CD4-positive, alpha-beta T cell treated with Interleukin-12 subunit alpha and Interleukin-12 subunit beta, for 1 hour (primary cell): ENCODE measurements at places on chromosomes 13 and 19.

GRCh38 chr13:37381502-37381901 lies 217.1 kb downstream of the POSTN start:
- no peak for DNase-seq

GRCh38 chr13:111034811-111035210 lies 80.3 kb upstream of the ARHGEF7 start:
- DNase-seq: no peak

DNA sequence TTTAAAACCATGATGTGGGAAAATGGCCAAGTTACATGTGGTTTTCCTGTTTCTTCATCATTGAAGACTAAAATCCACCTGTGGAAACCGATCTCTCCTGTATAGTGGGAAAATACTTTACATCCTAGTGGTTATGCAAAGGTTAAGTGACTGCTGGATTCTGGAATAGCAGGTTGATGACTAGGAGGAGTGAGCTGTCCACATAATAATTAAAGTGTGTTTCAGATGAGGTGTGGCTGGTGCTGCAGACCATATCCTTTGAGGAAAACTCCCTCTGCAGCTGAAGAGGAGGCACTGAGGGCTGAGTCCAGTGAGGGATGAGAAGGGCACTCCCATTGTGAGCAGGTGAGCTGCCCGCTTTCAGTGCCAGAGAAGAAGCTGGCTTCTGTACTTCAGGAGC lies 43.2 kb downstream of the DCLK1 start:
- DNase-seq: no peak

DNA sequence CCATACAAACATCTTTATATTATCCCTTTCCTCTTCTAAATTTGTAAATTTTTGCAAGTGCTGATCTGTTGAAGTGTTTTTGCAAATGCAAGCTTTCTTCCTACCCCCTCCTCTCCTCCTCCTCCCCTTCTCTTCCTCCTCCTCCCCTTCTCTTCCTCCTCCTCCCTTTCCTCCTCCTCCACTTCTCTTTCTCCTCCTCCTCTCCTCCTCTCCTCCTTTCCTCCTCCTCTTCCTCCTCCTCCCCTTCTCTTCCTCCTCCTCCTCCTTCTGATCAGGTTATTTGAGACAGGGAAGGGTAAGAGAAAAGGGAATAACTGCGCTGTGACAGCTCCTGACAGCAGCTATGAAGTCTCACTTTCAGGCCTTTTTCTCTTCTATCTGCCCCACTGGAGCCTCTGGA lies 8.9 kb downstream of the TNFSF13B start:
- DNase-seq: no peak

DNA sequence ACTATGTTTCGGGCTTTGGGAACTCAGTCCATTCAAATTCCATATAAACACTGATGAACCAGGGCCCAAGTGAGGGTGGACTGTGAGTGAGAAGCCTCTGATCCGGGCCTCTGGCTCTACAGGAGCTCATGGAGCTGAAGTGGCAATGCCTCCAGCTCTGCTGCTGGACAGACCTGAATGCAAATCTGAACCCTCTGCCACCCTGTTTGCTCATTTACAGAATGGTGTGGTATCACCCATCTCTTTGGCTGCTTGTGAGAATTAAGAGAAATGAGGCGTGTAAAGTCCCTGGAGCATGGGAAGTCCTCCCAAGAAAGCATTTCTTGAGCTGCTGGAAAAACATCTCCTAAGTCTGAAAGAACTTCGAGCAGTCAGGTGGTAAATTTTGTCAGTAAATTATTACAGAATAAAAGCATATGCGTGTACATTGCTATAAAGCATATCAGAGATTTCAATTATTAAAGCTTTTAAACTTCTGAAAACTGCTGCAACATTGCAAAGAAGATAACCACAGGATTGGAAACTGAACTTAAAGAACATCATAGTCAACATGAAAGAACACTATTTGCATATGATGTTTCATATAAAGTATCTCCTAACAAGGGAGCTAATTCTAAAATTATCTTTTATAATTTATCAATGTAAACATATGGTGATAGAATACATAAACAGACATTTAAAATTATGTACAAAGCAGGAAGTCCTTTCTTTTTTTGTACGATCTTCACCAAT lies 369.0 kb downstream of the UQCRFS1 start:
- DNase-seq: no peak

GRCh38 chr19:16944626-16945363 lies 56.0 kb downstream of the F2RL3 start:
- no peak for DNase-seq

GRCh38 chr13:83867708-83868107 lies 14.6 kb downstream of the SLITRK1 start:
- DNase-seq: no peak

DNA sequence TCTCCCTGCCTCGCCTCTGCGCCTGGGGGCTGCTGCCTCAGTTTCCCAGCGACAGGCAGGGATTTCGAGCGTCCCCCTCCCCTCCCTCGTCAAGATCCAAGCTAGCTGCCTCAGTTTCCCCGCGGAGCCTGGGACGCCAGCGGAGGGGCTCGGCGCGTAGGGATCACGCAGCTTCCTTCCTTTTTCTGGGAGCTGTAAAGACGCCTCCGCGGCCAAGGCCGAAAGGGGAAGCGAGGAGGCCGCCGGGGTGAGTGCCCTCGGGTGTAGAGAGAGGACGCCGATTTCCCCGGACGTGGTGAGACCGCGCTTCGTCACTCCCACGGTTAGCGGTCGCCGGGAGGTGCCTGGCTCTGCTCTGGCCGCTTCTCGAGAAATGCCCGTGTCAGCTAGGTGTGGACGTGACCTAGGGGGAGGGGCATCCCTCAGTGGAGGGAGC lies 722 bp upstream of the ICAM1 start:
- DNase-seq: peak; percentile 78

GRCh38 chr19:46383846-46384245 lies 29.5 kb downstream of the CCDC8 start:
- no peak for DNase-seq

DNA sequence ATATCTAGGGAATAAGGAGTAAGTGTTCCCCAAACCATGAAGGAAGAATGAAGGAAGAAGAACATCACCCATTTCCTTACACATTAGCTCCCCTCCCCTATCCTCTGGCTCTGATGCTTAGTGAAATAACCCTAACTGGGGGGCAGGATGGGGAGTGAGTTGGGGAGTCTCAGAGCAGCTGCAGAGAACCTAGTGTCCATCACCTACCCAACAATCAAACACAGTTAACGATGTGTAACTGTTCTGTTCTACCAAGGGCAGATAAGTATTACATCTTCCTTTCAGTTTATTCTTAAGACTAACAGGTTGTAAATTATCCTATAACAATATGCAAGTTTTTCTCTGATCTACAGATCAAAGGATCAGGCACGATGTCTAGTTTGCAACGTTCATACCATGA lies 12.8 kb downstream of the ELF1 start:
- DNase-seq: no peak

DNA sequence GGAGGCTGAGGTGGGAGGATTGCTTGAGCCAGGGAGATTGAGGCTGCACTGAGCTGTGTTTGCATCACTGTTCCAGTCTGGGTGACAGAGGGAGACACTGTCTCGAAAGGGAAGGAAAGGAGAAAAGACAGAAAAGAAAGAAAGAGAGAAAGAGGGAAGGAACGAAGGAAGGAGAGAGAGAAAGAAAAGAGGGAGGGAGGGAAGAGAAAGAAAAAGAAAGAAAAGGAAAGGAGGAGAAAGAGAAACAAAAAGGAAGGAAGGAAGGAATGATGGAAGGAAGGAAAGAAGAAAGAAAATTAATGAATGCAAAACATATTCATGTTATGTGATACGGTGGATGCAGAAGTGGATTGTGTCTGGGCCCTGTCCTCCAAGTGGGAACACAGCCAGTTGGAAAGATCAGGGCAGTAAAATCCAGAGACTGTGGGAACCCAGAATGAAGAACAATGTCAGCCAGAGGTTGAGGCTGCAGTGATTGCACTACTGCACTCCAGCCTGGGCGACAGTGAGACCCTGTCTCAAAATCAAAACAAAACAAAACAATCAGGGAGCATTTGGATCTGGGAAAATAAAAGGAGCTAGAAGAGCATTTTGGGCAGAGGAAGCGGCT lies 6.2 kb downstream of the PHLDB3 start:
- no peak for DNase-seq

- DNase-seq: no peak
These were observed 18.0 kb downstream of the FAM124A start for GRCh38 chr13:51240178-51240577.

GRCh38 chr13:20814224-20814910 lies 40.6 kb upstream of the EEF1AKMT1 start:
- no peak for DNase-seq

- no peak for DNase-seq
These were observed 34.4 kb upstream of the GATAD2A start for GRCh38 chr19:19371059-19371458.

DNA sequence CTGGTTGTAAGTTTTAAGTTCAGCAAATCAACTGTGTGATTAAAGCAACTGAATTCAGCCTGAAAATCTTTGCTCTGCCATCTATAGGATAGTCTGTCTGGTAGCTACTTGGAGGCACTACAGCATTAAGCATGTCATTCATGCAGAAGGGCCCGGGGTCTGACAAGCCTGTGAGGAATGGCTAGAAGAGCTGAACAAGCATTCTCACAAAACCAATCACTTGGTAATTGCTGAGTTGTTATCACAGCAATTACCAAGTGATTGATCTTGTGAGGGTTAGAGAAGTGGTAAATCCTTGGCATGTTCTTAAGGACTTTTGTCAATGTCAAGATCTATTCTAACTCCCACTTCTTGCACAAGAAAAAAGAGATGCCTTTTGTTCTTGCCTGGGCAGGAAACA lies 356.1 kb downstream of the FGF14 start:
- DNase-seq: no peak

- no peak for DNase-seq
These were observed 188.9 kb upstream of the TSC22D1 start for GRCh38 chr13:44765001-44765471.

DNA sequence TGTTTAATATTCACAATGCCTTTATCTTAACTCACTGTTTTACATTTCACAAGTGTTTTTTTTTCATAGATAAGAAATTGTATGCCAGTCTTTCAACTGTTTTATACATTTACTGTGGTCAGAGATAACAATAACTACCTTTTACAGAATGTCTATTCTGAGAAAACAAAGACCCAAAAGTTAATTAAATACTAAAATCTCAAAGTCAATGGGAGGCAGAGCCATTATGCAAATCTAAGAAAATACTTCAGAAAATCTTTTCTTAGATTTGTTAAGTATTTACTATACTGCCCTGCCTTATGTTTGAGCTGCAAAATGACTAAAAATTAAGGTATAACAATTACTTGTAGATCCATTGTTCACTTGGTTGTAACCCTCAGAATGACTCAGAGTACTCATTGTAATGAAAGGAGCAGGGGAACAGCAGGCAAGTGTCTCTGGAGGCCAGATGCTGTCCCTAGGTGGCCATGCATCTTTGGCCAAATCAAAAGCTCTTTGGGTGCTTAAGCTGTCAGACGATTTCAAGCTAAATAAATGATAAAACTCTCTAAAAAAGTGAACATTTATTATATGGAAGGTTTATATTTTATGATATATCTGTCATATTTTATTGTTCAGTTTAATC lies 770.1 kb upstream of the PCDH20 start:
- DNase-seq: no peak

DNA sequence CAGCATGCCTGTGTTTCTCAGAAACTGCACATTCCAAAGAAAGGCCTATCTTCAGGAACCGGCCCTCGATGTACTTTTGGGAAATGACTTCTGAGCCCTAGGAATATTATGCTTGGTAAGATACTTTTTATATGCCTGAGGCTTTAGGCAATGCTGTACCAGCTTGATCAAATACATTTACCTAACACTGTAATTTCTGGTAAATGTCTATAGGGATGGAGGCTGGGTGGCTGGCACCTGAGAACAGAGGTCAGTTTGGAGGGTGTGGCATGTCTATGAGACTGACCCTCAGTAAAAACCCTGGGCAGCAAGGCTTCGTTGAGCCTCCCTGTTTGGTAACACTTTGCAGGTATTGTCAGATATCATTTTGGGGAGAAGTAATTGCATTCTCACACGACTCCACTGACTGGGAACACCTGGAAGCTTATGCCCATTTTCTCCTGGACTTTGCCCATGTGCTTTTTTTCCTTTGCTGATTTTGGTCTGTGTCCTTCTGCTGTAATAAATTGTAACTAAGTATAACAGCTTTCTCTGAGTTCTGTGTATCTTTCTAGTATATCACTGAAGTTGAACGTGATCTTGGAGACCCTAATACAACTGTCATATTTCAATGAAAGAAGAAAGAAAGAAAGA lies 1339.1 kb downstream of the OLFM4 start:
- no peak for DNase-seq

DNA sequence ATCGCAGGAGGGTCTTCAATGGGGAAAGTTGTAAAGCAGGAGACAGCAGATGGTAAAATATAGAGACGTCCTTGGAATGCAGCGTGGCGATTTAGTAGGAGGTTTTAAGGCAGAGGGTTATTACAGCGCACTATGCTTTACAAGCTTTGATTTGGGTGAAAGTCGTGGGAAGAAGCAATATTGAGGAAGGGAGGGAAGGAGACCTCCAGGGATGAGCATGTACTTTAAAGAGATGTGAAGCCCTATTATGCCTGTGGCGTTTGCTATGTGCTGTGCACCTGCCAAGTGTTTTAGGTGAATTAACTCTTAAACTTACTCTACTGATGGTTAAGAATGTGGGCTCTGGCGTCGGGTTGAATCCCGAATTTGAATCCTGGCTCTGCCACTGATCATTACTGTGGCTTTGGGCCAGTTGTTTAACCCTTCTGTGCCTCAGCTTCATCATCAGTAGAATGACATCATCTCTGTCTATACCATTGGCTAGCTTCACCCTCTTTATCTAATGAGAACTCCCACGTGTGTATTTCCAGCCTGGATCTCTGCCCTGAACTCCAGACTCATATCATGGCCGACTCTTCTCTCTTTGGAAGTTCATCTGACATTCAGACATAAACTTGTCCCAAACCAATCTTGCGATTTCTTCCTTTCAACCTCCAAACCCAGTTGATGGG lies 583 bp downstream of the CCDC61 start:
- no peak for DNase-seq

DNA sequence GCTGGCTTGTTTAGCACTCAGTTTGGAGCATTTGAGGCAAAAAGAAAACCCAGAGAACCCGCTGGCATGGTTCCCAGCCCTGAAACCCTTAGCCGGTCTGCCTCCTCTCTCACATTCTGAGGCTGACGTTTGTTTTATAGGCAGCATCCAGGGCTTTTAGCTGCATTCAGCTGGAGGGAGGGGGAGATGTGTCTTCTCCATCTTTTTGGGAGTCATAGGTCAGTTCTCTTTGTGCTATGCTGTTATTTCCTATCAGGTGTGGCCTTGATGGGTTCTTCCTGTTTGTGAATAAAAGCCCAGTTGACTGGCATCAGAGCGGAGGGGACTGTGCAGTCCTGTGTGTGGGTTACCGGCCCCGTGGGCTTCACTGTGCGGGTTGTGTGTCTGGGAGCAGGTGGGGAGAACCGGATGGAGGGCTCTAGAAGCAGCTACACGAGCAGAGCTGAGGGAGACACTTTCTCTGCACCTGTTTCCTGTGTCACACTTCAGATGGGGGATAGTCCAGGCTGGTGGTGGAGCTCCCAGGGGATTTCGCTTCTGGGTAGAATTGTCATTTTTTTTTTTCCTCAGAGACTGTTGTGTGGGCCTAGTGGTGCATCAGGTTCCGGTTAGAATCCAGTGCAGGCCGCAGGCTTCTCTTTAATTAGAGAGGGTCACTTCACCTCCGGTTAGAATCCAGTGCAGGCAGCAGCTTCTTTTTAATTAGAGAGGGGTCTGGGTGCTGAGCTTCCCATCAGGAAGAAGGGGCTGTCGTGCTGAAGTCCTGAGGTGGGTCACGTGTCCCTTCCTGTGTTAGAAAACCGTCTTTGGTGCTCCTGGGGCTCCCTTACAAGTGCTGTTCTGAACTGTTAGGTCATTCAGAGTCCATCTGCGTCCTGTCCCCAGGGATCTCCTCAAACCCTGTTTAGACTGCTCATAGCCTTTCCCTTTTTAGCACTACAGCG lies 69.6 kb downstream of the ARHGEF7 start:
- peak; percentile 46 for DNase-seq
